ENCODE measurements at places on chromosomes 5 and 9. TPM values are rescaled to one million over a fixed set of nuclear protein-coding genes. Genes with fewer than 3 reads are reported as not detected.

The SPINK6 gene
- not detected for total RNA-seq

The SLC22A4 gene
- 1.5 TPM for total RNA-seq

The GDF9 gene
- 0.47 TPM for total RNA-seq

The SPINK5 gene
- not detected for total RNA-seq

The FOXD4L3 gene
- total RNA-seq, result not detected

The MTREX gene
- 80.0 TPM for total RNA-seq
